ENCODE measurements at places on chromosomes 1 and 21.

- no peak for DNase-seq
Measured at GRCh38 chr1:34163792-34164731, 968 bp downstream of the CSMD2 start.

GRCh38 chr1:101120868-101121267, 95.3 kb upstream of the DPH5 start:
- no peak for DNase-seq

GRCh38 chr1:225911191-225912130, 12.6 kb downstream of the PYCR2 start:
- DNase-seq = peak; percentile 84

DNA sequence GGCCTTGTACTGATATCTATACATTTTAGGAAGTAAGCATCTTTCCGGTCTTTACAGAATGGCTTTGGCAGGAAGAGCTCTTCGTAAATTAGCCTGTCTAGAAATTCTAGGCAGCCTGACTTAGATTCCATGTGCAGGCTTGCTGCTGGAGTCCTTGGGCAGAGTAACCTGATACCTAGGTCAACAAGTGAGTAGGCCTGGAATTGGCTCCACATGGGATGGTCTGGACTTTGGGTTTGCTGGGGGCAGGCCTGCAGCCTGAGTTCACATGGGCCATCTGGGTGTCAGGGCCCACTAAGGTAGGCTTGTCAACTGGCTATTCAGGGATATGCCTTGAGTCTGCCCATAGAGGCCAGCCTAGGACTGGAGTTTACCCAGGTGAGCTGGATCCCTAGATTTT, 59.6 kb upstream of the CYYR1 start:
- no peak for DNase-seq

DNA sequence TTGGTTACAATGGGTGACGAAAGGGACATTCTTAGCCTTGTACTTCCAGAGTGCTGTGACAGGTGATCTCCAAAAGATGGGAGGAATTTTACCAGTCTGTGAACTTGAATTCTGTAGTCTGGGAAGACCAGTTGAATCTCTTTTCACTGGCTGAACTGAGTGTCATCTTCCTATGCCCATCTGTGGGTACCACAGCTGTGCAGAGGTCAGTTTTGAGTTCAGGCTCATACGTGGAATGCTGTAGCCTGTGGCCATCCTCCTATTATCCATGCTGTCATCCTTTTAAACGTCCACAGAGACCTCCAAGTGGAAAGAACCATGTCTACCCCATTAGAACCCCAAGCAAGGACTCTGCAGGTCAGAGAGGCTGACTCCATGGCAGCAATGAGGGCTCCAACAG, 32.1 kb downstream of the TMEM51 start:
- no peak for DNase-seq

- no peak for DNase-seq
Measured at GRCh38 chr1:6045561-6045960, at the start of gene KCNAB2. Gene KCNAB2, plus strand, starts transcription at chr1:6045888. Its CDS starts 5,649 bp downstream, at chr1:6051537.

- no peak for DNase-seq
Measured at GRCh38 chr21:36751383-36751782, 52.5 kb downstream of the SIM2 start.

GRCh38 chr1:30407865-30408580, 315.4 kb downstream of the MATN1 start:
- peak; percentile 12 for DNase-seq

- DNase-seq = no peak
Measured at GRCh38 chr1:37593726-37594125, 2.0 kb downstream of the GNL2 start.

- no peak for DNase-seq
Measured at GRCh38 chr1:185267301-185267700, 49.7 kb downstream of the IVNS1ABP start.

- DNase-seq = no peak
Measured at GRCh38 chr1:116268211-116268610, 104.8 kb upstream of the ATP1A1 start.

All from Peyer's patch (tissue), 4 donors.